Fibroblast of upper back skin (primary cell): ENCODE measurements at places on chromosomes 7 and 10.

GRCh38 chr10:125102821-125103220 lies 57.5 kb downstream of the CTBP2 start:
- no peak for DNase-seq

GRCh38 chr7:35593899-35594298 lies 101.0 kb downstream of the HERPUD2 start:
- DNase-seq, result no peak

GRCh38 chr7:50268223-50268622 lies 36.3 kb upstream of the IKZF1 start:
- DNase-seq, result no peak

DNA sequence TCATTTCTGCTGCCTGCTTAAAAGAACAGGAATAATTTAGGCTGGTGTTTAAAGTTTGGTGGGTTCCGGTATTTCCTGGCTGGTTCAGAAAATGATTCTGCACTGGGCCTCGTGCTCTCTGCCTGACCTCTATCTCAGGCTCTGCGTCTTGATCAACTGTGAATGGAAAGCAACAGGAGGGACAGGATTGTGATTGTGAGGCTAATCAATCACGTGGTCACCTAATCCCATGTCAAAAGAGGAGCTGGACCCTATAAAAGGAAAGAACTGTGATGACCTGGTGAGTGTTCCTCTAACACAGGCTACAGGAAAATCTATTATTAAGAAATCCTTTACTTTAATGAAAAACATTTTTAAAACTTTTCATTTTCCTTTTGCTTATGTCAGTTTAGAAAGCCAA lies at the start of gene DHX32:
Gene DHX32 (minus strand): TSS at position 101 of the 400 bp plus-strand sequence. CDS start 468 bp downstream, outside the sequence.
- no peak for DNase-seq

- DNase-seq, result no peak
These were observed 59.4 kb downstream of the TPK1 start for GRCh38 chr7:144776447-144776846.

- no peak for DNase-seq
These were observed 677.5 kb upstream of the C7orf33 start for GRCh38 chr7:147912946-147913638.

GRCh38 chr7:73885975-73886798 lies 25.2 kb downstream of the TMEM270 start:
- DNase-seq, result peak; percentile 77

DNA sequence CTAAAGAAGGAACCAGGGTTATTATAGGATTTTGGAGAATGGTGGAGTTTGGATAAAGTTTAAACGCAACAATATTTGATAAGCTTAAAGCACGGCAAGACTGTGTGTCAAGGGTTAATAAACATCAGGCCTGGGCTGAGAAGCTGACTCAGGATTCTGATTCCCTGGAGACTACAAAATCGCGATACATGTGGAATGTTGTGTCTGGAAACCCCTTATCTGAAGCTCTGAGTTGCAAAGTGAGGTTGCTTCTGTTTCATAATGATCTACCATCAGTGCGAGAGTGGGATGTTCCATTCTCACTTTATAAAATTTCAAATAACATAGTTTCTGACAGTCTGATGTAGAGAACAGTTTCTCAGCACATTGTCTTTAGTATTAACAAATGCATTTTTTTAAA lies 7.8 kb downstream of the C1GALT1 start:
- DNase-seq, result peak; percentile 82

GRCh38 chr7:94578614-94579013 lies 69.0 kb downstream of the CASD1 start:
- DNase-seq, result no peak

DNA sequence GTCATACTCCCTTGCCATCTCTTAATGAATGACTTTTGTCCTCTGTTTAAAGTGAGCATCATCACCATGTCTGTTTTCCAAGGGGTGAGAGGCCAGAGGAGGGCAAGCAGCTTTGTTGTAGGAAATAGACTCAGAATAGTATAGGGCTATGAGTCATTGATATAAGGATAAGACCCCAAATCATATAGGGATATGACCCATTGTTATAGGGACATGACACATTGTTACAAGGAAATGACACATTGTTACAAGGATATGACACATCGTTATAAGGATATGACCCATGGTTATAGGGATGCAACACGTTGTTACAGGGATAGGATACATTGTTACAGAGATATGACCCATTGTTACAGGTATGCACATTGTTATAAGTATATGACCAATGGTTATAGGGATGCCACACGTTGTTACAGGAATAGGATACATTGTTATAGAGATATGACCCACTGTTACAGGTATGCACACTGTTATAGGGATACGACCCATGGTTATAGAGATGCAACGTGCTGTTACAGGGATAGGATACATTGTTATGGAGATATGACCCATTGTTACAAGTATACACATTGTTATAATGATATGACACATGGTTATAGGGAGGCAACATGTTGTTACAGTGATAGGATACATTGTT lies 311.1 kb upstream of the ADARB2 start:
- DNase-seq, result no peak

- no peak for DNase-seq
These were observed 201.2 kb downstream of the TCF7L2 start for GRCh38 chr10:113151190-113151666.

DNA sequence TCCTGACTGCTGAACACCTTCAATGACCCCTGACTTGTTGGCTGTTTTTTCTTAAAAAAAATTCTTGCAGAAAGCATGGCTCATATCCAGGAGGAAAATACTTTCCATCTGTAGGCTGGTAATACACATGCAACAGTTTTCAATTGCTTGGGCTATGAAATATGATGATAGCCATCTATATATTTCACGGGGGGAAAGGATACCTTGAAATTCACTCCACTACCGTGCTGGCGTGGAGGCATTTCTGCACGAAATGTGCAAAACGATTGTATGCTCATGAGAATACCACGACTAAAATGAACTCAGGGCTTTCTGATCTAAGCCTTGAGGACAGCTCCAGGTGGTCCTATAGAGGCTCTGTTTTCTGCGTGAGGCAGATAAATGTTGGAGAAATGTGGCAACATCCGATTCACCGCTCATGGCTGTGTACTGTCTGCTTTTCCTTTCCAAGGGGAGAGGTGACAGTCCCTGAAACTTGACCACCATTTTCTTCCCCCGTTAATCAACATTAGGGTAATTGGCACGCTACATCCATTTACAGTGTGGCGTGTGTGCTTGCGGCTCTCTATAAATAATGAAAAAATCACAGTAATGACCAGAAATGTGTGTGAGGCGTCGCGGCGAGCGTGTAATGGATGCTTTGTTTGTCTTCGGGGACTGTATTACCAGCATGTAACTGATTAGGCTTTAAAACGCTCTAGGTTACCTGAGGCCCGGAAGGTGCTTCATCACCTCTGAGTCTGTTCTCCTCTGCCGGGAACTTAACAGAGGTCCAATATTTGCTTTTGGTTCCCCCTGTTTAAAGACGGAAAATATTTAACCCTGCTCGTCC lies 12.8 kb upstream of the CARD11 start:
- DNase-seq, result no peak

GRCh38 chr7:1535701-1536454 lies 5.4 kb downstream of the MAFK start:
- DNase-seq, result no peak

- peak; percentile 56 for DNase-seq
These were observed 75.9 kb downstream of the NRBF2 start for GRCh38 chr10:63208986-63209385.

DNA sequence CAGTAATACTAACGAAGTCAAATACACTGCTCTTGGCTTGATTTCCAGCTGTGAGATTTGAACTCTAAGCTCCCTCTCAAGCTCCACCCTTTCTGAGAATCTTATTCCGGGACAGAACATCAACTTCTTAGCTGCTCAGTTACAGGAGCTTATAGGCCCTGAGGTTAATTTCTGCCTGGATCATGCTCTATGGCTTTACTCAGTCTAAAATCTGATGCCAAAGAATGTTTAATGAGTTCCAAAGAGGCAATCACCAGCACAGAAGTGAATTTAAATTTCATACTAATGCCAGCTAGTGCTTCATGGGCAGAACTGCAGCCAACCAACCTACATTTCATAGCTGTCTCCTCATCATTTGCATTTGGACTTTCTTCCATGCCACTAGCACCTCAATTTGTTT lies 707.2 kb downstream of the MAGI2 start:
- DNase-seq, result no peak

DNA sequence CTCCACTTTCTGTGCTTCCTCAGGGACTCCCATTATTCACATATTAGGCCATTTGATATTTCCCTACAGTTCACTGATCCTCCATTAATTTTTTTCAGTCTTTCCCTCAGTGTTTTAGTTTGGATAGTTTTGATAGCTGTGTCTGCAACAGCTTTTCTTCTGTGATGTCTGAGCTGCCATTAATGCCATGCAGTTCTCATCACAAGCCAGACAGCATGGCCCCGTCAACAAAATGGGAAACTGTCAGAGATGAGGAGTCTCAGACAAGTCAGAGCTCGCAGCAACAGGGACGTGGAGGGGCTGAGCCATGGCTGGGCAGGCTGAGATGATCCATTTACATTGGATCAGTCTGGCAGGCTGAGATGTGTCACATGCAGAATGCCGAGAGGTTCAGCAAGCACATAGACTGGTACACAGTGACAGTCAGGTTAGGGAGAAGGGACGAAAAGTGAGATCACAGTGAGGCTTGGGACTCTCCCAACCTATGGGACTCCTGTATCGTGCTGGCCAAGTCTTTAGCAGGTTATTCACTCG lies 65.4 kb downstream of the NPS start:
- no peak for DNase-seq

DNA sequence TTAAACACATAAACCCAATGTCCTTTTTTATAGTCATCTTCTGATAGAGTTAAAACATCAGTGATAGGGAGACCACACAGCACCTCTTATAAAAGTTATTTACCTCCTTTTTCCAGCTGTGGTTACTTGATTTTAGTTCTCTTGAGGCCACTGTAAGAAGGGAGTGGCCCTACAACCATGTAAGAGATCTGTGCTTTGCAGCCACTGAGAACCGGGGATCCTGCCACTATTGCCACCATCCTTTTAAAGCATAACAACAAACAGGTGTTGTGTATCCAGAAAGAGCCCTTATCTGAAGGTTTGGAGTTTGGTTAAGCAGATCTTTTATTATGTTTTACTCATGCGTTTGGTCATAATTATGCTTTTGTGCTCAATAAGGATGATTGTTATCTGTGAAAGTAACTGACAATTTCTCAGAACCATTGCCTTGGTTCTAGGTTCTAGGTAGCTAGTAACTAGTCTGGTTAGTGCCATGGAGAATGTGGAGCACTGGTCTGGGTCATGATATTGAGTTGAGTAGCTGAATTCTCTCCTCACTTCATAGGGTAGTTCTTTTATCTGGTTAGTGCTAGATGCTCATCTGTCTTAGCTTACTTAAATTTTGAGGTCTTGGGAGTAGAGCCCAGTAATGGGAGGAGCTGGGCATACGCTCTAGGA lies 56.5 kb downstream of the ST7 start:
- DNase-seq, result no peak

GRCh38 chr10:82278401-82279182 lies 403.6 kb downstream of the NRG3 start:
- no peak for DNase-seq

GRCh38 chr10:84008878-84009277 lies 130.4 kb upstream of the GHITM start:
- no peak for DNase-seq

- no peak for DNase-seq
These were observed 76.7 kb upstream of the PRLHR start for GRCh38 chr10:118672153-118672552.

DNA sequence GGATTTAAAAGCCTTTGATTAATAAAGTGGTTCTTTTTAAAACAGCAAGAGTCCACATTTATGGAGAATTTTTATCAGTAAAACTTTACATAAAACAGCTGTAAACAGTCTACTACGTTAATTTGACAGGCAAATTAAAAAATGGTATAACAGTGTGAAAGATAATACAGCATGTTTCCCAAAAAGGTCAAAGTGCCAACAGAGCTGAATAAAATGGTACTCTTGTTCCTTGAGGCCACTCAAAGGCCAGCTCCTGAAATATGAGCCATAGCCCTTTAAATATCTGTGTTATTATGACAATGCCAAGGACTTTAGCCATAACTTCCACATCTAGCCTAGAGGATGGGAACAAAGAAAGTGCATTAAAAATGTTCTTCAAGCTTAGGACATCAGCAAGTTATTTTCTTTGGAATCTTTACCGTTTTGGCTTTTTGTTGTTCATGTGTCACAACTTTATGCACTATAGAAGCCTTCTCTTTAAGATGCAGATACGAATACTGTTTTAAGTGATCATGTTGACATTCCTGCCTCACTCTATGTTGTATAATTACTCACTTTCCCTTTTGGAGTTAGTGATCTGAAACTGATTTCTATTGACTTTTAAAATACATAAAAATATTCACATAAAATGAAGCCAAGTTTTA lies 165.6 kb downstream of the RNLS start:
- DNase-seq, result no peak

- DNase-seq, result no peak
These were observed 75.3 kb upstream of the CPXM2 start for GRCh38 chr10:123966896-123967231.

DNA sequence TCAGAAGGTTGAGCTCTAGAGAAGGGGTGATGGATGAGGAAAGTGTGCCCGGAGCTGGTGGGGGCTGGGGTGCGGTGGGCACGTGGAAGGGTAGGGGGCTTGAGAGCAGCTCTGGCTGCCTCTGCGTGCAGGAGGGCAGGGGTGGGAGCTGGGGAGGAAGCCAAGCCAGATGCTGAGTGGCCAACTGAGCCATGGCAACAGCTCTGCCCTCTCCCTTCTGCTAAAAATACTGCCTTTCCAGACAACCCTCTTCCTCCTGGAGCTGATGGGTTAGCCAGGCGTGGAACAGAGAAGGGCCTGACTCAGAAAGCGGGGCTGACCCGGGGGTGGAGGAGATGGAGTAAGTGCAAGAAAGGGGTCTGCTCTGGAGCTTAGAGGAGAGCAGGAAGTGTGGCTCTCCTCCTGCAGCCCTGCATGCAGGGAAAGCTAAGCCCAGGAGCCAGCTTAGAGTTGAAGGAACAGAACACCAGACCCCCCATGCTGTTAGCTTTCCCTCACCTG lies 114.6 kb upstream of the AGK start:
- DNase-seq, result no peak

GRCh38 chr10:22673785-22674572 lies 40.4 kb downstream of the PIP4K2A start:
- DNase-seq, result no peak

GRCh38 chr10:45256246-45256645 lies 59.2 kb downstream of the OR13A1 start:
- DNase-seq, result no peak

- DNase-seq, result no peak
These were observed 24.2 kb downstream of the GPER1 start for GRCh38 chr7:1112109-1112508.

DNA sequence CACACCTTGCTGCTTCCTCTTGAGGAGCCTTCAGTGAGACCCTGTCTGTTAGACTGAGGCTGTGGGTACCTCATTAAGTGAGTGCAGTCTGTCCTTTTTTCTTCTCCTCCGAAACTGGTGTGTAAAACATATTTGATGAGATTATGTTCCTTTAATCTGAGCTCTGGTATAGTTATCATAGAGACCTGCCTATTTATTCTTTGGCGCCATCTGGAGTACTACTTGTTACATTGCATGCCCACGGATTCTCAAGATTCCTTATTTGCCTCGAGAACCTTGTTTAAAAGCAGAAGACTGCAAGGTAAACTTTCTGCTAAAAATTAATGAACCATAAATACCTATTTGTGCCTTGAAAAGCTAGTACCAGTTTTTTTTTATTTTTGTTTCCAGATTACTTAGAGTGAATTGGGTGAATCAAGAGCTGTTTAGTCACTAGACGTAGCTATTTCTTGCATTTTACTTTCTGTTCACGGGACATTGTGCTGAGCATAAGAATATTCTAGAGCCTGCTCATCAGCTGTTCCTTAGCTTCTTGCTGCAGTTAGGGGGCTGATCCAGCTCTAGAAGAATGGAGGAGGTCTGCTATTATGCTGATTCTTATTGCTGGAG lies 16.9 kb upstream of the STMP1 start:
- peak; percentile 45 for DNase-seq
